ENCODE measurements at places on chromosomes 11 and 22. TPM values are rescaled to one million over a fixed set of nuclear protein-coding genes. Genes with fewer than 3 reads are reported as not detected.

Gene OR51B2
- not detected for total RNA-seq

Gene OR52I1
- total RNA-seq: not detected

Gene SCGB1D2
- not detected for total RNA-seq

Gene TMPRSS6
- total RNA-seq: not detected

Gene PLEKHB1
- 2.3 TPM for total RNA-seq

Gene PSMD13
- total RNA-seq: 109 TPM

Gene HORMAD2
- not detected for total RNA-seq

Gene F2
- total RNA-seq: not detected

Gene OR10G6
- total RNA-seq: not detected

Gene VSIG2
- total RNA-seq: not detected

Gene MOGAT2
- total RNA-seq: not detected

Gene OVOL1
- total RNA-seq: not detected

Gene OR51B4
- total RNA-seq: not detected

Gene POTEH
- total RNA-seq: not detected

Gene HEPHL1
- total RNA-seq: not detected

Gene ELMOD1
- not detected for total RNA-seq

Gene LRRC56
- total RNA-seq: 1.1 TPM

Gene NELL1
- total RNA-seq: 0.34 TPM

Gene CSNK2A3
- 3.4 TPM for total RNA-seq

Gene GRIA4
- total RNA-seq: not detected

Gene MRPL17
- total RNA-seq: 63.6 TPM

Gene E2F8
- total RNA-seq: 0.73 TPM

Gene KCNK4
- not detected for total RNA-seq

Gene USP2
- total RNA-seq: 0.73 TPM

Gene OR52H1
- total RNA-seq: 0.36 TPM

Gene RIMBP3B
- total RNA-seq: 0.36 TPM

Gene LGR4
- 16.3 TPM for total RNA-seq

Gene SLC29A2
- total RNA-seq: 0.34 TPM

Gene TMEM41B
- 44.0 TPM for total RNA-seq

Gene CASP5
- total RNA-seq: not detected

Gene FERMT3
- 65.4 TPM for total RNA-seq

Gene SGSM1
- total RNA-seq: under 0.01 TPM

Gene TPBGL
- 0.33 TPM for total RNA-seq

Gene YAP1
- 110 TPM for total RNA-seq

Gene ARHGAP20
- under 0.01 TPM for total RNA-seq

Gene MTCH2
- total RNA-seq: 134 TPM

Gene SERPING1
- 8.3 TPM for total RNA-seq

Gene MMP12
- not detected for total RNA-seq
